Activated CD8-positive, alpha-beta memory T cell treated with anti-CD3 and anti-CD28 coated beads, Interleukin-2, amount 10 ng/mL, durations not matched to agents 7 days and 5 days (primary cell): ENCODE measurements at places on chromosomes 7 and 10. TPM values are rescaled to one million over a fixed set of nuclear protein-coding genes. Genes with fewer than 3 reads are reported as not detected.
A peak's percentile ranks its signal among the peaks of the same experiment; 100 is the strongest.

DNA sequence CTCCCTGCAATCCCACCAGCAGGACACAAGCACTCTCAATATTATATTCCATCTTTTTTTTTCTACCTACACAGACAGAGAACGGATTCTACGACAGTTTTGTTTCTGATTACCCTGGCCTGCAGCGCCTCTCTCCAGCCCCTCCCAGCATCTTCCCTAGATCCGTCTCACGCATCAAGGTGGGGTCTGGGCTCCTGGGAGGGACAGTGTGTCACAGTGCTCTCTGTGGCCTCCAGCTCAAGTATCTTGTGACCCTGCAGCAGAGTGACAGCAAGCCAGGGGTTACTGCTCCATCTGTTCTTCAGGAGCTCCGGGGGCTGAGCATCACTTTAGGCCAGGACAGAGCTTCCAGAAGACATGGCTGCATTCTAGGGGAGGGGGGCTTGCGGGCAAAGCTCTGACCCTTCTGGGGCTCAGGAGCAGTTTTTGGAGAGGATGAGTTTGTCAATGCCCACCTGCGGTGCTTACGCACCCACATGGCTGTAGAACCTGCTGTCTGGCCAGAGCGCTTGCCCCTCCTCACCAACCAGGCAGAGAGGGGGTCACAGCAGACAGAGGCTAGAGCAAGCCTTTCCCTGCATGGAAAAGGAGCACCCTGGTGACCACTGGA, 22.6 kb downstream of the MYO1G start:
- H3K27ac ChIP-seq: no peak overlapping the region
- H3K4me3 ChIP-seq: no peak overlapping the region
- H3K27me3 ChIP-seq: peaks cover 22% of the 10 kb centered on the region
- peaks cover 19% of the 10 kb centered on the region for H3K4me1 ChIP-seq

The SLC39A12 gene
- not detected for total RNA-seq

- no peak for DNase-seq
- no peak overlapping the region for H3K27ac ChIP-seq
- peaks cover 26% of the 10 kb centered on the region for H3K4me1 ChIP-seq
- H3K36me3 ChIP-seq: peaks cover 12% of the 10 kb centered on the region
- no peak overlapping the region for H3K4me3 ChIP-seq
- peaks cover 29% of the 10 kb centered on the region for H3K27me3 ChIP-seq
These were observed 60.9 kb upstream of the ADRB1 start for GRCh38 chr10:113982769-113983168.

GRCh38 chr10:90398566-90398965, 459.3 kb downstream of the HTR7 start:
- H3K27me3 ChIP-seq: no peaks in the 10 kb centered on the region
- H3K4me3 ChIP-seq: no peak overlapping the region
- no peak overlapping the region for H3K27ac ChIP-seq

DNA sequence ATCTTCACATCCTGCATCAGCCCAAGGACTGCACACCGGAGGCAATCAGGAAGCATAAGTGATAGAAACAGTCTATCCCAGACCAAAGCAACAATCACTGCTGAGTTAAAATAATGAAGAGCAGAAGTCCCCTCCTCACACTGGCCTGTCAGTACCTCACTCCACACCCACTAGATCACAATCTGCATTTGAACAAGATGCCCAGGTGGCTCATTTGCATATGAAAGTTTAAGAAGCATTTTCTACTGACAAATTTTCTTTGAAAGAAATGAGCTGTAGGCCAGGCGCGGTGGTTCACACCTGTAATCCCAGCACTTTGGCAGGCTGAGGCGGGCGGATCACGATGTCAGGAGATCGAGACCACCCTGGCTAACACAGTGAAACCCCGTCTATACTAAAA, 77.4 kb downstream of the CUL2 start:
- H3K36me3 ChIP-seq: peaks cover 21% of the 10 kb centered on the region
- H3K4me1 ChIP-seq: no peaks in the 10 kb centered on the region
- no peak for DNase-seq
- no peaks in the 10 kb centered on the region for H3K27me3 ChIP-seq
- no peak overlapping the region for H3K27ac ChIP-seq
- H3K4me3 ChIP-seq: no peak overlapping the region

GRCh38 chr7:30469303-30469702, 9.3 kb downstream of the NOD1 start:
- DNase-seq: peak; percentile 26
- no peak overlapping the region for H3K4me3 ChIP-seq
- peaks cover 39% of the 10 kb centered on the region for H3K36me3 ChIP-seq
- peaks cover 74% of the 10 kb centered on the region for H3K4me1 ChIP-seq

The OPN1SW gene
- total RNA-seq: not detected

DNA sequence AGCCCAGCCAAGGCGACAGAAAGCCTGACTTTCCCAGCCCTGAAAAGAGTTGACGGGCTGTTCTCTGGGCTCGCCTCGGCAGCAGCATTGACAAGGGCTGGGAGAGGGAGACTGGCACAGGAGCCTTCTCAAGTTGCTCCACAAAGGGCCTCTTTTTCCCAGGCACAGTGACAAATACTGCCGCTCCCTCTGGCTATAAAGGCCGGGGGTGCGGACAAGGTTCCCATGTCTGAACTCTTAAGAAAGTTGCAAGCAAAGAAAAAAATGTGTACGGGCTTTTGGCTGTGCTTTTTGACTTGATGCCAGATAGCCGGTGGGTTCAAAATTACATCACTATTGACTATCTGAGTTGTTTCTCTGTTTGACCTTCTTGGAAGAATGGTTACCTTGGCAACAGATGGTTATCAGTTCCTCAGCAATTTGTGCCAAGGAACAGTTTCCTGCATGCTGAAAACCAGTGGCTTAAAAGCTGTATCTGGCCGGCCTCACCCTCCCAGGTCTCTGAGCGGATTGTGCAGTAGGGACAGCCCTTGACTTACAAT, 115.9 kb upstream of the EEPD1 start:
- H3K4me1 ChIP-seq: no peaks in the 10 kb centered on the region
- no peaks in the 10 kb centered on the region for H3K36me3 ChIP-seq
- no peak for DNase-seq
- no peak overlapping the region for H3K27ac ChIP-seq
- H3K27me3 ChIP-seq: peaks cover 21% of the 10 kb centered on the region
- no peak overlapping the region for H3K4me3 ChIP-seq
